ENCODE measurements at places on chromosomes 5 and 9.
A peak's percentile ranks its signal among the peaks of the same experiment; 100 is the strongest.

- DNase-seq = no peak
These were observed 98.6 kb downstream of the YTHDC2 start for GRCh38 chr5:113612060-113612496.

- no peak for DNase-seq
These were observed 1.6 kb downstream of the SET start for GRCh38 chr9:128690684-128691034.

- DNase-seq = no peak
These were observed 85.5 kb downstream of the CAMSAP1 start for GRCh38 chr9:135821733-135822373.

DNA sequence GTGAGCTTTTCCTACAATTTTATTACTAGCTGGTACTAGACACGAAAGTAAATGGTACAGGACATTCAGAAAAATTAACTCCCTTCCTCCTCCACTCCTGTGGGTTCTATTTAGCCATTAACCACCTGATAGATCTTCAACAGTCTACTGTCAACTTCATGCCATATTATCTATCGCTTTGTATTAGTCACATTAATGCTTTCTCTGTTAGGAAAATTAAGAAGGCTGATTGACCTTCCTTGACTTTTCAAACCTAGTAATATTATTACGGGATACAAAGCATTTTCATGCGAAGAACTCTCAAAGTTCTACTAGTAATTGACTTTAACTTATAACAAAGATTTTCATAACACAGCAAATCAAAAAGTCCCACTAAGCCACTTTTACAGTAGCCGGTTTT lies 1.2 kb downstream of the TEX10 start:
- DNase-seq = no peak

GRCh38 chr5:71621268-71621667 lies 34.1 kb downstream of the MCCC2 start:
- DNase-seq = no peak

DNA sequence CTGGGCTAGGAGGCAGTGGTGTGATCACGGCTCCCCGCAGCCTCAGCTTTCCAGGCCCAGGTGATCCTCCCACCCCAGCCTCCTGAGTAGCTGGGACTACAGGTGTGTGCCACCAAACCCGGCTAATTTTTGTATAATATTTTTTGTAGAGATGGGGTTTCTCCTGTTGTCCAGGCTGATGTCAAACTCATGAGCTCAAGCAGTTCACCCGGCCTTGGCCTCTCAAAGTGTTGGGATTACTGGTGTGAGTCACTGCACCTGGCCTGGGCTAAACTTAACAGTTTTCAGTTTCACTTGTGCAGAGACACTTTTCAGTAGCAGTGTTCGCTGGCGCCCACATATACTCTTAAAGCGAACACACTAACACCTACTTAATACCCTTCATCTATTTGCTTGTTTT lies 205.6 kb upstream of the ZNF608 start:
- DNase-seq = no peak

- DNase-seq = no peak
These were observed 91.4 kb downstream of the STRBP start for GRCh38 chr9:123176949-123177348.

DNA sequence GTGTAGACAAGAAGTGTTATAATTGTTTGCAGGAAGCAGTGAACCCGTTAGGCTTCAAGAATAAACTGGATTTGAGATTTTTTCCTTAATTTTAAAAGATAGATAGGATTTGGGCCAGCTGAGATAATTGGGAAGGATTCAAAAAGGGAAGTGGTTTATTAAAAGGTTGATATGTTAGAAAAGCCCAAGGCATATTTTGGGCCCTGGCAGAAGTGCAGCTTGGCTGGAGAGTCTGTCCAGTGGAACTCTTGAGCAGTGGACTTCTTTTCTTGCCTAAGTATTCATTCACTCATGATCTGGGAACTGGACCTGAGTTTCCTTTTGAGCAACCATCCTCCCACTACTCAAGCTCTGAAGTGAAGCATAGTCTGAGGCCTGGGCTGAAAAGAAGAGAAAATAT lies 433.4 kb downstream of the ZSWIM6 start:
- no peak for DNase-seq

GRCh38 chr5:111252799-111253545 lies 28.8 kb downstream of the CAMK4 start:
- no peak for DNase-seq

DNA sequence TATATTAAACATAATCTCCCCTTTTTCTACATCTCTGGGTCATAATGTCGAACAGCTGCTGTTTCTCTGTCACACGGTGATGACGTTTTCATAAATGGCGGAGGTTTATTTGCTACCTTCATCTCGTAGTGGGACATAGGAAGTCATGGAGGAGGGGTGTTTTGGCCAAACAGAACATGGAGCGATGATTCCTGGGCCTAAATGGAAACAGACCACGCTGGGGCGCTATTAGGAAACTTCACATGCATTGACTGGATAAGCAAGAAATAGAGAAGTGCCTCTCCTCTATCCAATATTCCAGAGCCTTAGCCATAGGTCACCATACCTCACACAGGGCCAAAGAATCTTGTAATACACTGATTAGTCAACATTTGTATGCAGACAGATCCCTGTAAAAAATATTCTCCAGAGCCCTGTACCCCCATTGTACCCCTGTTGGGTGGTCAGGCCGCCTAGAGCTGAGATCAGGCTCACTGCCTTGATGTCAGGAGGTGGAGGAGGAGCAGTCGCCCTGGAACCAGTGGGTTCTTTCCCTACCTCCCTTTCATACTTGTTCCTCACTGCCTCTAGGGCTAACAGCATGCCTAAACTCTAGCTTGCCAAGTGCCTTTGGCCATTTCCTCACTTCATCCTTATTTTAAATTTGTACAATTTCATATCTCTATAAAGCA lies 77.8 kb upstream of the SPIN1 start:
- no peak for DNase-seq

DNA sequence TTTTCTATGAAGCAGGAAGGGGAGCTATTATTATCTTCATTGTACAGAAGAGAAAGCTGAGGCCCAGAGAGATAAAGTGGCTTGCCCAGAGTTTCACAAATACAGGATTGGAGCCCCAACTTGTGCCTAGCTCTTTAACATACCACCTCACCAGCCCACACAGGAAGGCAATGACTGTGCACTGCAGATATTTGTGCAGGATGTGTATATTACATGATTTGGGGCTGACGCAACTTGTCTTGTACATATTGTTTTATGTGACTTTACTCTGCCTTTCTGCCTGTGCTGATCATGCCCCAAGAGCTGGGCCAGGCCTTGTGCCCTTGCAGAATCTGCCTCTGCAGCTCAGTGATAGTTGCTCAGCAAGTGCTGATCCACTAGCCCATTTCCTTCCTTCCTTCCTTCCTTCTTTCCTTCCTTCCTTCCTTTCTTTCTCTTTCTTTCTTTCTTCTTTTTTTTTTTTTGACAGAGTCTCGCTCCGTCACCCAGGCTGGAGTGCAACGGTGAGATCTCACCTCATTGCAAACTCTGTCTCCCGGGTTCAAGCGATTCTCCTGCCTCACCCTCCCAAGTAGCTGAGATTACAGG lies 106.6 kb upstream of the TBCA start:
- no peak for DNase-seq

DNA sequence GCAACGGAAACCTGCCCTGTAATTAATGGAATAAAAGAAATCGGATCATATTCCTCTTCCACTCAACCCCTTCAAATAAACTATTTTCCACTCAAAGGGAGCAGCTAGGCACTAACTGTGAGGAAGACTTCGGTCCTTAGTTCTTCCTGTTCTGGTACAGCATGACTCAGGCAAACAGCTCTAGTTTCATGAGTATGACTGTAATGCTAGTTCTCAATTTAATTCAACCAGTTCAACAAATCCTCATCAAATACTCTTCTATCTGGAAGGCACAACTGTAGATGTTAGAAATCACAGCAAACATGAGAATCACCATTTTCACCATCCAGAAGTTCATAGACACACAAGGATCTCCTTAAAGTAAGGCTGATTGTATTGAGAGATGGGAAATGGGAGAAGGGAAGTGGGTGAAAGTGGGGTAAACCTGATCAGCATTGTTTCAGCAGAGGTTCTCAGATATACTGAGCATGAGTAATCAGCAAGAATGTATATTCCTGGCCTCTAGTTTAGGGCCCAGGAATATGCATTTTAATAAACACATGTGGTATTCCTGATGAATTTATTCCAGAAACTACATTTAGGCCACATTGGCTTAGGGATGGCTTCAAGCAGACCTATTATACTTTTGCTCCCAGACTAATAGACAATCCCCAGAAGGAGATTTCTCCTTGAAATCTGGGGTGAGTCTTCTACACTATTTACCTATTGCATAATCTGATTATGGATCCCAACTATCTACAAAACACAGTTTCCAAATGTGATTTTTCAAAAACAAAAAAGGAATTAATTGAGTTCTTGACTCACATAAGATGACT lies 141.1 kb upstream of the SLC12A2 start:
- DNase-seq = no peak

GRCh38 chr9:20369391-20369790 lies 252.9 kb downstream of the MLLT3 start:
- no peak for DNase-seq

DNA sequence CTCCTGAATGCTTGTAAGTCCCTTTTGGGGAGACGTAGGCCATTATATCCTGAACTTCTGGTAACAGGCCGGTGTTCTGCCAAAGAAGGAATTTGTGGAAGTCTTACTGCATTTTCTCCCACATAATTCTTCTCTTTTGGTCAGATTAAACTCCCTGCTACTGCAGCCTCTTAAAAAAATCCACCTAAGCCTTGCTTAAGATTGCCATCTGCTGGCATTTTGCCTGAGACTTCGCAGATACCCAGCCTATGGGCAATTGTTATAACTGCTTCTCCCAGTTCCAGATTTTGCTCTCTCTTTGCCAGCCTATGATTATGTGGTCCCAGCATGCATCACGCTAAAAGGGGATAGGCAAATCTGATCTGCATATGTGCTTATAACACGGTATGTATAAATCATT lies 391.6 kb upstream of the CHD1 start:
- no peak for DNase-seq

GRCh38 chr9:85157772-85158171 lies 488.2 kb downstream of the NTRK2 start:
- DNase-seq = no peak

GRCh38 chr5:122311961-122312590 lies at the start of gene SNCAIP:
SNCAIP (plus strand) TSS chr5:122312237; CDS start chr5:122391135, 78,898 bp downstream.
- DNase-seq = no peak

DNA sequence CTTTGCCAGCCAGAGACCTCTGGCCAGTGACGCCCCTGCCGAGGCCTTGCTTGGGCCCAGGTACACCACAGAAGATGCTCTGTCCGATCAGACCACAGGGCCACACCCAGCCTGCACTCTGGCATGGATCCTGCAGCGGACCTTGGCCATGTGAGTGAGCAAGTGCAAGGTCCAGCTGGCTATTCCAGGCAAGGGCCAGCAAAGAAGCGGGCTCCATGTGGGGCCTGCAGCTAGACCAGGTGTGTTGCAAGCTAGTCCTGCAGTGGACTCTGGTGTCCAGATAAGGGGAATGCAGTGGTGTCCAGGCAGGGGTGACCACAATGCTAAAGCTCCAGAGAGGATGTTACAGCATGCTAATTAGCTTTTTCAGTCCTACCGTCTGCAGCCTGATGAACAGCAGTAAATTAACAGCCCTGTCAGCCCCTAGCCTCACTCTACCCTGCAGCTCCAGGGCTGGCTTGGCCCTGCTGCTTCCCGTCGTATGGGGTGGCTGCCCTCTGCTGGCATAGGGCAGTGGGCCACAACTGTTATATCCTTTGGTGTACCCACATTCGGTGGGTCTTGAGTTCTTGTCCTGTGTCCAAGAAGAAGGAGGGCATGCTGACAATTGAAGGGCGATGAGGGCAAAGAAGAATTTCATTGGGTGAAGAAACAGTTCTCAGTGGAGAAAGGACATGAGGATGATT lies 284.5 kb upstream of the POU5F2 start:
- no peak for DNase-seq

- DNase-seq = no peak
These were observed 25.7 kb downstream of the TRIM32 start for GRCh38 chr9:116712781-116713180.

GRCh38 chr5:26104175-26104574 lies 934.2 kb downstream of the CDH9 start:
- no peak for DNase-seq

- no peak for DNase-seq
These were observed 3.5 kb upstream of the TNIP1 start for GRCh38 chr5:151084363-151084762.

DNA sequence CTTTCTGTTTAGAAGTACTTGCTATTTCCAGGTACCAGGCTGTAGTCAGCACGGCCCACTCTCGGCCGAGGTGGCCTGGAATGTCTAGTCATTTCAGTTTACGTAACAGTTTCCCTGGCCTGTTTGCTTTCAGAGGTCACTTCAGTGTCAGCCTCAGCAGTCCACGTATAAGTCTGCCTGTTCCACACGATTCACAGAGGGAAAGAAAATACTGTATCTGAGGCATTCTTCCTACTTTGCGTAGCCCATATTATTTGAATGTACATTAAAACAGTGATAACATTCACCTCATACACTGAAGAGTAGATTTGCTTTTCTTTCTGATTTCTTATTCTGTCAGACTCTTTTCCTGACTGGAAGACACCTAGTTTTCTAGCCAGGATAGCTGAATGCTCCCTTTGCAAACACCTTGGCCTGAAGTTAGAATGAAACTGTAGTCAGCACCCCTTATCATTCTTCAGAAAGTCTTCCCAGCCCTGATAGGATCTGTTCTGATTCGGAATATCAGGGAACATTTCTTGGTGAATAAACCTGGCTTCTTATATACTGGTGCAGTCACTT lies 140.9 kb downstream of the AOPEP start:
- DNase-seq = no peak

GRCh38 chr5:143495110-143495509 lies 91.6 kb upstream of the NR3C1 start:
- no peak for DNase-seq

- no peak for DNase-seq
These were observed 21.2 kb downstream of the ANXA1 start for GRCh38 chr9:73172901-73173215.

GRCh38 chr5:137778772-137779564 lies 24.8 kb upstream of the HNRNPA0 start:
- no peak for DNase-seq

- DNase-seq = no peak
These were observed 143.8 kb upstream of the PIK3R1 start for GRCh38 chr5:68071736-68072135.

DNA sequence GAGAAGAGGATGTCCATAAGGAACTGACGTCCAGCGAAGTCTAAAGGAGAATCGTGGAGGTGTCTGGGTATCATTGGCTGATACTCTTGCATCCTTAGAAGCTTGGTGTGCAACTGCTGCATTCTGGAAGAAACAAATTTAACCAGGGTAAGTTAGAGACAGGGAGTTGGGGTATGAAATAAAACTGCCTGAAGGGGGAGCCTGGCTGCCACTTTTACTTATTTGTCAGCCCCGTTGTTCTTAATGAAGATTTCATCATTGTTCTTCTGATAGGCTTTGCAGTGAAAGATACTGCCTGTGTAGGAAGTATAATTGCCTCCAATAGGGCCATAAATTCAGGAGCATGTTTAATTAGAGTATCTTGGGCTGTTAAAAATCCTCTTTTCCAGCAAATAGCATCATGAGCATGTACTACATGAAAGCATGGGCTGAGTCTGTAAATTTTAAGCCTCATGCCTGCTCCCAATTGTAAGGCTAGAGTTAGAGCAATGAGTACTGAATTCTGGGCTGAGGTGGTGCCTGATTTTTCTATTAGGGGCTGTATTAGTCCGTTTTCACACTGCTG lies 1264.5 kb upstream of the ACO1 start:
- DNase-seq = peak; percentile 31

GRCh38 chr9:28260330-28260729 lies 687.0 kb upstream of the C9orf72 start:
- no peak for DNase-seq
